IPS-NIHi11 (cell line): ENCODE measurements at places on chromosomes 1 and 21.
A peak's percentile ranks its signal among the peaks of the same experiment; 100 is the strongest.

DNA sequence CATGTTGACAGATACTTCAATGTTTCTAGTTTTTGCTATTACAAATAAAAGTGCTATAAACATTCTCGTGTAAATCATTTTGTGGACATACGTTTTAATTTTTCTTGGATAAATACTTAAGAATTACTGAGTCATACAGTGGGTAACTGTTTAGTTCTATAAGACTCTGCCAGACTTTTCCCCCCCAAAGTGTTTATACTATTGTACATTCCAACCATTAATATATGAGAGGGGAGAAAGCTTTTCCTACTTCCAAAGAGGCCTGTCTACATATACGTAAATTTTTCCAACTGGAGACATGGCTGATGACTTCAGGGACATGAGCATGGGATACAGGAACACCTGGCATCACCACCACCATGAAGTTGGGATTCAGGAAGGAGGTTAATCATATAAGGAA, 17.0 kb upstream of the REG4 start:
- DNase-seq = no peak

DNA sequence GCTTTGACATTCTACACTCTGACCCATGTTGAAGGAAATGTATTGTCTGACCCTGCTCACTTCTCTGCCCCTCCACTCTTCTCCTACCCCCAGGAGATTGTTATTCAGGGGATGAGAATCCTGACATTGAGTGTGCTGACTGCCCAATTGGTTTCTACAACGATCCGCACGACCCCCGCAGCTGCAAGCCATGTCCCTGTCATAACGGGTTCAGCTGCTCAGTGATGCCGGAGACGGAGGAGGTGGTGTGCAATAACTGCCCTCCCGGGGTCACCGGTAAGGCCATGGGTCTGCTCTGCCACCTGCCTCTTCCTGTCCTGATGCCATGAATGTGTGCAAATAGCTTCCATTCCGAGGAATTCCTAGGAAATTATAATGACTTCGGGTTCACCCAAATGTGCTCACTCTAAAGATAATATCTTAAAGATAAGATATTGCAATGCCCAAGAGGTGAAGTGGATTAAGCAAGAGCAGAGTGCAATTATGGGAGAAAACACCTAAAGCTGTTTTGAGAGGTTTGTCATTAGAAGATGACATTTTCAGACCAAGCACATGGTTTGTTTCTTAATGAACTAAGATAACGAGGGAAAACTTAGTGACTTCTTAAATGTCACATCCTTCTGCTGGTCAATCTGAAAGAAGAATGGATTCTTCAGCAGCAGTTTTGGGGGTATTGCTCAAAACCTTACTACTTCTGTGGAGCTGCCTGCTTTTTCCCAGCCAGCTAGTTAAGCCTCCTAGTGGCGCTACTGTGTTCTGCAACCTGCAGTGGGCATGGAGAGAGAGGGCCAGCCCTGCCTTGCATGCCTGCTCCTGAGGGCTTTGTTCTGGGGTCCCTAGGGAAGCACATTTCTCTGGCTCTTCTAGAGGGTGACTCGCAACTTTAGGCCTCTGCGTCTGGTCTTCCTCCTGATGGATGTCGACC, 41.6 kb downstream of the LAMC2 start:
- DNase-seq = peak; percentile 74

DNA sequence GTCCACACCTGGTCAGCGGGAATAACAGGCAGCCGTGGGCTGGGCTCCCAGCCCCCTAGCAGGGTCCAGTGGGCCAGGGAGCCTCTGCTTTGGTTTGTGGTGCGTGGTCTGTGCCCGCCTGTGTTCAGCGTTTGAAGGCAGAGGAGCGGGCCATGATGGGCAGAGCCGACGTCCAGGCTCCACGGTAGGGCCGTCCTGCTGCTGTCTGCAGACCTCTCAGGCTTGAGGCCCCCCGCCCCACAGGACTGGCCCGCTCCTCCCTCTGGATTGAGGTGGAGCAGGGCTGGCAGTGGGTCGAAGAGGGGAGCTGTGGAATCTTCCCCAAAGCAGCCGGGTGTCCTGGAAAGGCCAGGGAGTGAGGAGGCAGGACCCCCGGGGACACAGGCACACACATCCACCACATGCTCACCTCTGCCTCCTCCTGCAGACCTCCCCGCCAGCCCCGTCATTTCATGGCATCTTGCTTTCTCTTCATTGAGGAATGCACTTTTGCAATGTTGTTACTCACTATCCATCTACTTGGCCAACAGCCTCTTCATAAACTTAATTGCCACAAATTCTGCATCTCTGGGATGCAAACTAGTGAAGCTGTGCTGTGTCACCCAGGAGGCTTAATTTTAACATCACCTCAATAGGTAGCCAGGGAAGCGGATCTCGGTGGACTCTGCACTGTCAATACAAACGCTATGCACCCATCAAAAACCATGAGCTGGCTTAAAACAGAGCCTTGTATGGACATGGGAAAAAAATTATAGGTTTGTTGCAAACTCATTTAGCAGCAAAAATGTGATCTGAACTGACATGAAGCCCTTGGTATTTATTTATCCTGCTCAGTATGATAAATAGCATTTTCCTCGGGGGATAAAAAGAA, 85.9 kb downstream of the PDE9A start:
- DNase-seq = no peak

GRCh38 chr1:239872626-239873025, 219.1 kb upstream of the FMN2 start:
- DNase-seq = no peak

DNA sequence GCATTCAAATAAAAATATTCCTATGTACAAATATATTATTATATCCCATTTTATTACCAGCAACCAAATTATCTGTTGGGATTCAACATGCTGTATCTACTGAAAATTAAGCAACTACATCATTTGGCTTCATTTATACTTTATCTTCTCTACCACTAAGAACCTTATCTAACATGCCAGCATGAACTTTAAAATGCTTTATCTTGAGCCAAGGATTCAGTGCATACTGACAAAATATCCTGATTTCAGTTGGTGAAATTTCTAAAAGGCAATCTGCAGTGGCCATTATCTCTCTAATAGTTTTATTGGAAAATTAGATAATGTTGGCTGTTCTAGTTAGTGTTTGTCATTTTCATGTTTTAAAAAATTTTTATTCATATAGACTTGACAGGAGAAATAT, 1149.9 kb downstream of the KCNT2 start:
- DNase-seq = no peak

DNA sequence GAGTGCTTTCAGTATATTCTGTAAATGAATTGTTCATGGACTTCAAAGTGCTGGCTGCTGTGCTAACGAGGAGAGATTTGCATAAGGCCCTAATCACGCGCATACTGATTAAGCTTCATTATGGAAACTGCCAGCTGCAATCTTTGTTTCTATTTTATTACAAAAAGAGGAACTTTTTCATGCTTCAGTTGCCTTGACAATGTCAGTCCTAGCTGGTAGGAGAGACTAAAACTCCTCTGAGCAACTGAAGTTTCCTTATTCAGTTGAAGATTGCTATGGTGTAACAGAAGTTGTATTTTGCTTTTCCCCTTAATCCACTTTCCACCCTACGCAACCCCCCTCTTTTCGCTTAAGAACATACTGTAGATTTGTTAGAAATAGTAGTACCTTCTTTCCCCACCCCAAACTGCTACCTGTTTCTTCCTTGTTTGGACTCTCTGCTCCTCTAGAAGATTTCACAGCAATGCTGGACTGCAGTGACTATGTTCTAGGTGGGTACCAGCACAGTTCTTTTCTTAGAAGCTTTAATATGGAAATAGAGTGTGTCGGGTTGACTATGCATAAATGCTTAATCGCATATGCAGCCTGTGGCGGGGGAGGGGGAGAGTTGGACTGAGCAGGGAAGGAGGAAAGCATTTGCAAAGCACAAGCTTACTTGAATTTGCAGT, 108.3 kb downstream of the POU2F1 start:
- DNase-seq = peak; percentile 23

- no peak for DNase-seq
These were observed 69.8 kb downstream of the STUM start for GRCh38 chr1:226618380-226618779.

DNA sequence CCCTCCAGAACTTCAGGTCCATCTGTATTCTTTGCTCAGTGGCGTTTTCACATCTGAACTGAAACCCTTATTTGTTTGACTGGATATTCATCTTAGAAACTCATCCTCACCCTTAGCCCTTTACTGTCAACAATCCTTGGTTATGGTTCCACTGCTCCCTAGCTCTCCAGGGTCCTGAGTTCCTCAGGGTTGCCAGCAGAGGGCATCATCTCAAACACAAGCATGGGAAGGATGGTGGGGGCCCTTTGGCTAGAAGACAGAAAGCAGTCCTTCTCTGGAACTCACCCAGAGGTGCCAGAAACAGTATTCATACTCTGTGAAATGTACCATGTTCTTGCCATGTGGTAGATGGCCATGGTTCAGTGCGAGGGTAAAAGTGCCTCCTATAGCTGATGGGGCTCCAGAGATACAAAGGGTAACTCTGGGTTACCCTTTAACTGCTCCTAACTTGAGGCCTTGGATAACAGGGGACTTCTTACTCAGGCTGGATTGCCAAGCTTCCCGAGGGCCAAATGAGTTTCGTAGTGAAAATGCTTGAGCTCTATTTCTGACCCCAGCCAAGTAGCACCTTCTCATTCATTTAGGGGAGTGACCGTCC, 11.3 kb downstream of the NCSTN start:
- DNase-seq = peak; percentile 73

DNA sequence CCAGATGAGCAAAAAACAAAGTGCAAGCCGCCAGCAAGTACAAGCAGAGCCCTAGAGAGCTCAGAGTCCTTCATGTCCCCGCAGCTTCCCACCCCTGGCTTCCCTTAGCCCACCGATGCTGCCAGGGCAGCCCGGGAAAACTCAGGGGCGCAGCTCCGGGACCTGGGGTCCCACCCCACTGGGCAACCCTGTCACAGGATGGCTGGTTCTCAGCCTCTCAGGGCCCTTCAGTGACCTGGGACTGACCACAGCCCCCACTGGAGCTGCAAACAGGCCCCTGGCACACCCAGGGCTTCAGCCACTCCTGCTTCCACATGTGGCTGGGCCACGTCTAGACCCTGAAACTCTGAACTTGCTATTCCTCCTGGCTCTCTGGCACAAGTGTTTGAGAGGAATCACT, 49.5 kb downstream of the CHD5 start:
- no peak for DNase-seq

DNA sequence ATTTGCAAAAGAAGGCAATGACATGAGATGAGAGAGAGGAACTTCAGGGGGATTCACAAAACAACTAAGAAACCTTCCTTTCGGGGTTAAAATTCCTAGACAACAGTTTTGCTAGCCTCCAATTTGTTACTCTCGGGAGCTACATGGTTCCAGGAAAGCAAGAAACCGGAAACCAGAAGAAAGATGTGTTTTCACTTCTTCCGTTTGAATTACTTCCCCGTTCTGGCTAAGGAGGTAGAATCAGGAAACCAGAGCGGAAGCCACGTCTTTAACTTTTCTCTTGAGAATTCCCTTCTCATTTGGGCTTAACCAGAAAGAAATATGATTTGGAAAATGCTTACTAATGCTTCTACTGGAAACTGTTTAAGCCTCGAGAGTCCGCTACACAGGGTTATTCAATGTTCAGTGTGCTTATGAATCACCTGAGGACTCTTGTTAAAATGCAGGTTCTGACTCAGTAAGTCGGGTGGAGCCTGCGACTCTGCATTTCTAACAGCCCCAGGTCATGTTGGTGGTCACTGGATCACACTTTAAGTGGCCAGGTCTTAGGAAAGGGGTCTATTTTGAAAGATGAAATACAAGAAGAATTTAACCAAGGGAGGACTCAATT, 43.5 kb upstream of the MCOLN3 start:
- no peak for DNase-seq

- DNase-seq = no peak
These were observed 165.9 kb downstream of the LRRC40 start for GRCh38 chr1:70039485-70039884.

DNA sequence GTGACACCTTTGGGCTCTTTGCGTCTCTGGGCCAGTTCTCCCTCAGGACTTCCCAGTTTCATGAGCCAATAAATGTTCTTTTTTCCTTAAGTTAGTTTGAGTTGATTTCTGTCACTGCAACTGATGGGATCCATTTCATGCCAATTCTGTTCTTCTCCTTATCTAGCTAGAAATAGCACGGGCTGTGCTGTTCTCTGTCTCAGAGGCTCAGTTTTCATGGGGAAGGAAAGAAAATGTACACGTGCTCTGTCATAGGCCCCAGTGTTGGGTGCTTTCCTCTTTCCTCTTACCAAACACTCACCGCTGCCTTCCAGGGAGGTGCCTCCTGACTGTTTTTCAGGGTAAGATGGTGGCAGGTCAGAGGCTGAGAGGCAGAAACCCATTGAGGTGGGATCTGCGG, 43.2 kb upstream of the ACTL8 start:
- no peak for DNase-seq

DNA sequence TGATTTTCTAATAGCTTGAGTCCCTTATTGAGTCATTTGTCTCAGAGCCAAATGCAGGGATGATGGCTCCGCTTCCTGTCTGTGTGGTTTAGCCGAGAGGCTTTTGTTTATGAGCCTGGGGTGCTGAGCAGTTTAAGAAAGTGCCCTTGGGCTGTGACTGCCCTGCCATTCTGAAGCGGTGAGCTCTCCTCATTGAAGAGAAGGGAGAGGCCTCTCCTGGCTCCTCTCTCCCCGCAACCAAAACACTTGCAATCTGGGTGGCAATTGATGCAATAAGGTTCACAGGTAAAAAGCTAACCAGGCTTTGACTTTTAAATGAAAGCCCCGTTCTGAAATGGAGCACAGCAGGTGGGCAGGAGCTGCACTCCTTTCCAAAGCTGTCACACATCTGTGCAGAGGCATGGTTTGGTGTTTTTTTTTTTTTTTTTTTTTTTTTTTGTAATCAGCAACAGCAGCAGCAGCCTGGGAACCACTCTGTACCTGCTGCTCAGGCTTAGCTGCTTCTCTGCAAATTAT, 403.7 kb downstream of the SIPA1L2 start:
- peak; percentile 35 for DNase-seq

DNA sequence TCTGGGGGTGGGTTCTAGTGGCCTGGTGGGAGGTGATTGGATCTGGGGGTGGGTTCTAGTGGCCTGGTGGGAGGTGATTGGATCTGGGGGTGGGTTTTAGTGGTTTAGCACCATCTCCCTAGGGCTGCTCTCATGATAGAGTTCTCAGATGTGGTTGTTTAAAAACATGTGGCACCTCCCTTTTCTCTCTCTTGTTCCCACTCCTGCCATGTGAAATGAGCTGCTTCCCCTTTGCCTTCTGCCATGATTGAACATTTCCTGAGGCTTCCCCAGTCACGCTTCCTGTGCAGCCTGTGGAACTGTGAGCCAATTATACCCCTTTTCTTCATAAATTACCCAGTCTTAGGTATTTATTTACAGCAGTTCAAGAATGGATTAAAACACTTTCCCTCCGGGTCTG, 327.3 kb upstream of the AJAP1 start:
- no peak for DNase-seq

GRCh38 chr1:46703927-46704641, 14.8 kb downstream of the EFCAB14 start:
- no peak for DNase-seq

- no peak for DNase-seq
These were observed 84.7 kb downstream of the PDE9A start for GRCh38 chr21:42737951-42738590.
